ENCODE measurements at places on chromosomes 1 and 21.

- DNase-seq: no peak
These were observed 333.0 kb downstream of the PAPPA2 start for GRCh38 chr1:176795929-176796328.

DNA sequence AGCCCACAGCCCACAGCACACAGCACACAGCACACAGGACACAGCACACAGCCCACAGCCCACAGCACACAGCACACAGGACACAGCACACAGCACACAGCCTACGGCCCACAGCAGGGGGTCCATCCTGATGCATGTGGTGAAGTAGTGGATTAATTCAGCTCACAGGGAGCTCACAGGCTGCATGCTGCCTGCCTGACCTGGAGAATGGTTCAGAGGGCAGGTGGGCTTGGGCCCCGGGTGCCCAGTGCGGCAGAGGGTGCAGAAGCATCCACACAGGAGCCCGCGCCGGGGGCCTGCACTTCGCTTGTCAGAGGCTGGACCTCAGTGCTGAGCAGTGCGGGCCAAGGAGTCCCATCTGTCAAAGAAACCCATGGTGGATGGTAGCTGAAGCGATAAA lies 21.1 kb upstream of the AJAP1 start:
- no peak for DNase-seq

- DNase-seq: no peak
These were observed 13.6 kb downstream of the ZYG11B start for GRCh38 chr1:52739699-52740467.

DNA sequence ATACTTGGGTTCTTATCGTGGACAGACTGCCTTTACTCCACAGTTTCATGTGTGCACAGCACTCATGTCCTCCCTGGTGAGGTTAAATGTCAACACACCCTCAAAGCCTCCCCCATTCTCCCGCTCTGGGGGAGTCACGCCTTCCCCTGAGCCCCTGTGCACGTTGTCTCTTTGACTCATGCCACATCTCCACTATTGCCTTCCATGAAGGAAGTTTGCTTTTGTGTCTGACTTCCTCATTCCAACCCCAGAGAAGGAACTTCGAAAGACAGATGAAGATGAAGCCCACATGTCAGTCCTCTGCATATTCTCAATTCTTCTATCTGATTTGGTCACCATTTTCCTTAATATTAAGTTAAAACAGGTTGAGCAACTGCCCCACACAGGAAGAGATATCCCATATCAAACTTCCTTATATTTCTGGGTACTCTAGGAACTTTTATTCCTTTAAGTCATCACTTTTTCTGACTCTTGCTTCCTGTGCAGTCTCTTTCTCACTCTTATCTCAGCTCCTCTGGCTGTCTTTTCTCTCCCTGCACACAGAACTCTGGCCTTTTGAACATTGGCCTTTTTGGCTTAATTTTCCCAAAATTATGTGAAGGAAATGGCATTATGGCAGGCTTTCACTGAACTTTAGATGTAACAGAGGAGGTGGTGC lies 41.5 kb downstream of the C4BPA start:
- DNase-seq: peak; percentile 71

DNA sequence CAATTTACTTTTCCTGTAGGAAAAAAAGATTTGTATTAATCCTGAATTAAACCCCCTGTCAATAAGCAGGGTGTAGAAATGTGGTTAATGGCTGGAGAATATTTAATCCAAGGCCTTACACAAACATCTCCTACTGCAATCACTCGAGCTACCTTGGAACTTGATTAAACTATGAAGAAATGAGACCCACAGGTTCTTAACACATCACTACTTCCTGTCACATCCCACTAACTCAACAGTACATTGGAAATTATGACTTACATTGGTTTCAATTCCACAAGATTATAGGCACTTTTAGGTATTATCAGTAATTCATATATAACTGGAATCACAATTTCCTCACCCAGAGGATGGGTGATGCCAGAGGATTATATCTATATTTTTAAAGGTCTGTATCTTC lies 480.3 kb downstream of the MRPL39 start:
- DNase-seq: no peak

GRCh38 chr1:236774926-236775325 lies 20.2 kb upstream of the MTR start:
- DNase-seq: no peak

- DNase-seq: peak; percentile 27
These were observed 48.9 kb upstream of the F3 start for GRCh38 chr1:94590203-94591137.
